EH (cell line): ENCODE measurements at places on chromosomes 12 and 14.

DNA sequence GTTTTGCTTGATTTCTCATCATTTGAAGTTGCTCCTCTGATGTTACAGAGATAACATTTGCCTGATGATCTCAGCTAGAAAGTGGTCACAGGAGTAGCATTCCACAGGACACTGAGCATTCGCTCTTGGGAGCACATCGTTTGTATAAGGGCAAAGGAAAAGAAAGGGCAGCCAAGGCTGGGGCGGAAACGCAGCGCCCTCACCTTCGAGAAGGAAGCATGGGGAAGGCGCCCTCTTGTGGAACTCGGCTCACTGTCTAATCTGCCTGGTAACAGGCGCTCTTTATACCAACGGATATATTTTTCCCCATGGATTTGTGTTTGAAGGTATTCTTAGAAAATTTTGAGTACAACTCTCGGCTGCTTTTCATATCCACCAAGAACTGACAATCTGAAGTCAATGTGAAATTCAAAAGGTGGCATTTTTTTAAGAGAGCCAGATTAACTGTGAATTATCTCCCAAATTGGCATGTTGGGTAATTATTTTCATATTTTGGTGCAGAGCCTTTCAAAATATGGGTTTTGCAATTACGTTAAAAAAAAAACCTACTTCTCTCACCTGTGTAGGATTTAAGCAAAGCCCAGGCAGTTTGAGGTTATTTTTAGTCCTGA, 172.7 kb downstream of the CAND1 start:
- DNase-seq, result peak; percentile 86

DNA sequence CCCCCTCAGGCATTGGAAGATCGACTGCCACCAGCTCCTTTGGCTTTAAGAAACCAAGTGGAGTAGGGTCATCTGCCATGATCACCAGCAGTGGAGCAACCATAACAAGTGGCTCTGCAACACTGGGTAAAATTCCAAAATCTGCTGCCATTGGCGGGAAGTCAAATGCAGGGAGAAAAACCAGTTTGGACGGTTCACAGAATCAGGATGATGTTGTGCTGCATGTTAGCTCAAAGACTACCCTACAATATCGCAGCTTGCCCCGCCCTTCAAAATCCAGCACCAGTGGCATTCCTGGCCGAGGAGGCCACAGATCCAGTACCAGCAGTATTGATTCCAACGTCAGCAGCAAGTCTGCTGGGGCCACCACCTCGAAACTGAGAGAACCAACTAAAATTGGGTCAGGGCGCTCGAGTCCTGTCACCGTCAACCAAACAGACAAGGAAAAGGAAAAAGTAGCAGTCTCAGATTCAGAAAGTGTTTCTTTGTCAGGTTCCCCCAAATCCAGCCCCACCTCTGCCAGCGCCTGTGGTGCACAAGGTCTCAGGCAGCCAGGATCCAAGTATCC, 288.7 kb downstream of the NAV3 start:
- DNase-seq, result no peak

- DNase-seq, result no peak
Measured at GRCh38 chr14:52240623-52241022, 26.9 kb upstream of the PTGDR start.

- no peak for DNase-seq
Measured at GRCh38 chr12:106506691-106507090, 76.1 kb upstream of the RFX4 start.

- peak; percentile 51 for DNase-seq
Measured at GRCh38 chr12:92028441-92028709, 117.3 kb downstream of the BTG1 start.

DNA sequence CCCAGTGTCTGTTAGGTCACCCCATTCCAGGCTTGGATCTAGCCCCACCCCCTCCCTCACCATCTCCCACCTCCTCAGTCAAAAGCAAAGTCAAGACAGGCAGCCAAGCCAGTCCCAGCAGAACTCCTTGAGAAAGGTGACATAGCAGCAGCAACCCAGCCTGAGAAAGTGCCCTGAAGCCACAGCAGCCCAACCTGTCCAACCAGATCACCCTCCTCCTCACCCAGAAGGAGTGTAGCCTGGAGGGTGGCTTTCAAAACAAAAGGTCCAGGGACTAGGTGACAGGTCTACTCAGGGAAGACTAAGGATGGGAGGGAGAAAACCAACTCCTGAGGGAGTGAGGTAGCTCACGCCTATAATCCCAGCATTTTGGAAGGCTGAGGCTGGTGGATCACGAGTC, 5.2 kb downstream of the RAB15 start:
- DNase-seq, result no peak

DNA sequence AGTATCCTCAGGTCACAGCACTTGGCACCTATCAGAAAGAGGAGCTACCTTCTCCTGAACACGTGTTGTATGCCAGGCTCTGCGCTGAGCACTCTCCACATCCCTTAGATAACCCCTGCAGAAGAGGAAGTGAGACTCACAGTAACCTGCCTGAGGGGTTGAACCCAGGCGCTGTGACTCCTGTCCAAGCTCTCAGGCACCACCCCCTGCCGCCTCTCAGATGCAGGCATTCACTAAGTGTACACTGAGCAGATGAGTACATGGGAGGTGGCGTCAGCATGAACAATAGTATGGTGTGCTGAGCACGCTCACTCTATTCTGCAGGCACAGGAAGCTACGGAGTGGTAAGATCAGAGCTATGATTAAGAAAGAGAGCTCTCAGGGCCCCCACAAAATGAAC, 21.0 kb upstream of the RIC8B start:
- DNase-seq, result no peak

GRCh38 chr14:88252498-88252897, 70.6 kb downstream of the KCNK10 start:
- DNase-seq, result no peak

GRCh38 chr12:123843912-123844748, 82.0 kb downstream of the DNAH10 start:
- DNase-seq, result no peak

DNA sequence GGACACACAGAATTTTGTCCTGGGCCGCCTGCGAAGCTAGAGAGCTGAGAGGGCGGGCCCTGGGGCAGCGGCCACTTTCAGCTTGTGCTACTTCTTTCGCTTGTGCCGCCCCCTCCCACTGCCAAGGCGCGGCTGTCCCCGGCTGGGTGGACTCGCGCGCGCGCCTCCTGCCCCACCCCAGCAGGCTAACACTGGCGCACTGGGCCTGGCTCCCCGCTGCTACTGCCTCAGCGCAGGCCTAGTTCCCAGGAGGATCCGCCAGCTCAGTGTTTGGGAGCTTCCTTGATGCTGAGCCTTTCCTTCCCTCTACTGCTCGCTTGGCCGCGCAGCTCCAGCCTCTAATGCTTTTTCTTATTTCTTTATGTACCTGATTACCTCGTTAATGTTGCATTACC, 27.4 kb upstream of the METAP2 start:
- DNase-seq, result no peak

DNA sequence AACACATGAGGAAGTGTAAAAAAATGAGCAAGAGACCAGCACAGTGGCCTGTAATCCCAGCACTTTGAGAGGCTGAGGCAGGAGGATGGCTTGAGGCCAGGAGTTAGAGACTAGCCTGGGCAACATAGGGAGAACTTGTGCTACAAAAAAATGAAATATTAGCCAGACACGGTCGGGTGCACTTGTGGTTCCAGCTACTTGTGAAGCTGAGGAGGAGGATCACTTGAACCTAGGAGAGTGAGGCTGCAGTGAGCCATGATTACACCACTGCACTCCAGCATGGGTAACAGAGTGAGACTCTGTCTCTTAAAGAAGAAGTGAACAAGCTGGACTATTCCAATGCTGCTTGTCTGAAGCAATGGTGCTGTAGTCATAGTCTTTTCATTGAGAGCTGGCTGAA, 36.3 kb upstream of the MAP3K9 start:
- DNase-seq, result no peak
